Activated CD4-positive, alpha-beta T cell treated with anti-CD3 and anti-CD28 coated beads, Interleukin-2, amount 10 ng/mL, durations not matched to agents 7 days and 5 days (primary cell): ENCODE measurements at places on chromosomes 16 and 17. TPM values are rescaled to one million over a fixed set of nuclear protein-coding genes. Genes with fewer than 3 reads are reported as not detected.
A peak's percentile ranks its signal among the peaks of the same experiment; 100 is the strongest.

DNA sequence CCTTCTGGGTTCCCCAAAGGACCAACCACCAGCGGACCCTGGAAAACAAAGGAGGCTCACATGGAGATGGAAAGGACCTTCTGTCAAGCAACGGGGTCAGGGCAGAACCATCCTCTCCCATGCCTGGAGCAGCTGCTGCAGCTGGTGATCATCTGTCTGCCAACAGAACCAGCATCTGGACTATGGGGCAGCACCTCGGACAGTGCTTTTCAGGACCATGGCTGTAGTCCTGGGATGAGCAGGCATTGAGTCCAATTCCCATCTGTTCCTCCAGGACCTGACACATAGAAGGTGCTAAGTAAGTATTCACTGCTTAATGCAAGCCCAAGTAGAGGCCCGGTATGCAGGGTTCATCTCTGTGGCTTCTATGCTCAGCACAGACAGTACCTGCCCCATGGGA, 304.7 kb downstream of the XYLT1 start:
- H3K27ac ChIP-seq = no peak overlapping the region
- DNase-seq = no peak
- H3K36me3 ChIP-seq = peaks cover 24% of the 10 kb centered on the region
- H3K4me1 ChIP-seq = peaks cover 2% of the 10 kb centered on the region

- no peaks in the 10 kb centered on the region for H3K27me3 ChIP-seq
- no peak overlapping the region for H3K4me3 ChIP-seq
- H3K27ac ChIP-seq = no peak overlapping the region
- peaks cover 5% of the 10 kb centered on the region for H3K4me1 ChIP-seq
- DNase-seq = no peak
Measured at GRCh38 chr17:37417852-37418251, 11.2 kb downstream of the TADA2A start.

- no peak for DNase-seq
- H3K36me3 ChIP-seq = peaks cover 48% of the 10 kb centered on the region
- peak overlapping the region; percentile 97 for H3K27ac ChIP-seq
Measured at GRCh38 chr16:25013751-25014499, 1.2 kb downstream of the ARHGAP17 start.

GRCh38 chr17:55532670-55533069, 21.4 kb upstream of the SMIM36 start:
- no peaks in the 10 kb centered on the region for H3K27me3 ChIP-seq
- no peak overlapping the region for H3K27ac ChIP-seq
- H3K36me3 ChIP-seq = no peaks in the 10 kb centered on the region
- no peak overlapping the region for H3K4me3 ChIP-seq
- DNase-seq = no peak

DNA sequence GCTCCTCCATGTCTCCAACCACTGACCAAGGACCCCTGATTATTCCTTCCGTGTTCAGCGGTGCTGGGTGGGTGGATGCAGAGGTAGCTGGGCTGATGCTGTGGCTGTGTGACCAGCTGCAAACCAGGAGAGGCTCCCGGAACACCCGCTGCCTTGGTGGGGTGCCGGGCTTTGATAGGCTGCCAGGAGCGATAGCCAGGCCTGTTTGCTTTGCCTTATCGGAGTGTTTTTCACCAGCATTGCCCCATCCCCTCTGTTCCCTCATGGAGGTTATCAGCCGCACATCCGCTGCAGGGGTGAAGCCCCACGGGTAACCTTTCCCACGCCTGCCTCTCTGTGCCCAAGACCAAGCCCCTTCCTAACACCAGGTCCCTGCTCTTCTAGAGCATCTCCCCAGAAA, 354.3 kb downstream of the C16orf95 start:
- no peaks in the 10 kb centered on the region for H3K4me1 ChIP-seq
- H3K27ac ChIP-seq = no peak overlapping the region
- H3K4me3 ChIP-seq = no peak overlapping the region

DNA sequence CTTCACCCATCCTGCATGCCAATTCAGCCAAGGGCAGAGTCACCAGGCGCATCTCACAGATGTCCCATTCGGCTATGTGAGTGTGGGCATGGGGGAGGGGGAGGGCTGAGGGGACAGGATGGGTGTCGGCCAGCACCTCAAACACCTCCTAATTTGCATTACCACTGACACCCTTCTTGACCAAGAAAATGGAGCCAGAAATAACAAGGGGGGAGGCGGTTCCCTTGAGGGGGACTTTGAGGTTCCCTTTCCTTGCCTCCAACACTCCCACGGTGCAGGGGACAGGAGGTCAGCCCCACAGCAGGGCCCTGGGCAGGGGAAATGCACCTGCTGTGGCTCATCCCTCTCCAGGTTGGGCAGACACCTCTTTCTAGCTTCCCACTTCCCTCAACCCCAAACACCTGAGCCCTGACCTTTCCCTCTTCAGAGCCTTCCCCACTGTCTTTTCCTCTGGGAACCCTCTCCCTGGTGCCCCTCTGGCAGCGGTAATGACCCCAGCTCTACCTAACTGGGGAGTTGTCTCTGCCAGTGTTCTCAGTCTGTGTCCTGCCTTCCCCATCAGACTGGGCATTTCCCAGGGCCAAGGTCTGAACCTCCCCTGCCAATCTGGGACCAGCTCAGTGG, 18.2 kb upstream of the TBX21 start:
- no peak for DNase-seq
- peak overlapping the region; percentile 60 for H3K27ac ChIP-seq
- H3K4me3 ChIP-seq = no peak overlapping the region

- H3K4me3 ChIP-seq = no peak overlapping the region
- H3K36me3 ChIP-seq = no peaks in the 10 kb centered on the region
- H3K27me3 ChIP-seq = no peaks in the 10 kb centered on the region
- H3K4me1 ChIP-seq = no peaks in the 10 kb centered on the region
- DNase-seq = no peak
Measured at GRCh38 chr17:71987634-71988033, 133.2 kb upstream of the SOX9 start.

- H3K27ac ChIP-seq = peak overlapping the region; percentile 83
- H3K4me3 ChIP-seq = peak overlapping the region; percentile 79
- peaks cover 46% of the 10 kb centered on the region for H3K4me1 ChIP-seq
- H3K36me3 ChIP-seq = peaks cover 7% of the 10 kb centered on the region
- DNase-seq = peak; percentile 74
- no peaks in the 10 kb centered on the region for H3K27me3 ChIP-seq
Measured at GRCh38 chr17:36602924-36603384, 1.6 kb downstream of the MRM1 start.

DNA sequence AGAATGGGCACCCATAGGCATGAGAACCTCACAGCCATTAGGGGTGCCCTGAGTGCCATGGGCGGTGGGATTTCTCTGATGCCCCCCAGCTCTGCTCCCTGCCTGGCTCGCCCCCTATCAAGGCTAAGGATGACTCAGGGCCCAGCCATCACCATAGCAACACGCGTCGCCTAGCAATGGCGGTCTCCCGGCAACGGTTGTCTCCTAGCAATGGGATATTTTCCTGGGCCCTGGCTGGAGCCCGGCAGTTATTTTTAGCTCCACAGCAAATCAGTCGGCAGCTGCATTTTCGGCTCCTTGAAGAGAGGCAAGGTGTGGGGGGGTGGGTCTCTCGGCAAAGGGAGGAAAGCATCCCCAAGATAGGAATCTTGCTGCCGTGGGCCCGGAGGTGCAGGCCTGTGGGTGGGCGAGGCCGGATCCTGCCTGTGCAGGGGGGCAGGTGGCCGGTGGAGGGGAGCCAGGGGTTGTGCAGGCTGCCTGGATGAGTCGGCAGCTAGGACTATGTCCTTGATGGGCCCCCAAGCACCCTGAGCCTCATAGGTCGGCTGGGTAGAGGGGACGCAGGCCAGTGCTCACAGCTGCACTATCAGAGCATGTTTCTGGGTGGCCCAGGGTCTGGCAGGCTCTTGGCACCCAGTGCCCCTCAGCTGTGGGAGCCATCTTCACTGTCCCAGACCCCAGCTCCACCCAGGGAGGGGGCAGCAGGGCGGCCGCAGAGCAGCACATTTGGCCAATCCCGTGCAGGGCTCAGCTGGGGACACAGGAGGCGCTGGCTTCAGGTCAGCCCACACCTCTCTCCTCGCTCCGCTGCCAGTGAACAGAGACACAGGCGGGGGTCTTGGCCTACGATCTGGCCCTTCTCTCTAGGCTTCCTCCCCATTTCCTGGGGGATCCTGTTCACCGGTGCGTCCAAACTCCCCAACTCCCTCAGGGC, 4.2 kb upstream of the FBXL16 start:
- no peak for DNase-seq
- H3K27me3 ChIP-seq = peaks cover 44% of the 10 kb centered on the region
- H3K4me3 ChIP-seq = no peak overlapping the region

GRCh38 chr17:42920106-42920900, 19.7 kb downstream of the G6PC1 start:
- no peaks in the 10 kb centered on the region for H3K4me1 ChIP-seq
- no peaks in the 10 kb centered on the region for H3K36me3 ChIP-seq

DNA sequence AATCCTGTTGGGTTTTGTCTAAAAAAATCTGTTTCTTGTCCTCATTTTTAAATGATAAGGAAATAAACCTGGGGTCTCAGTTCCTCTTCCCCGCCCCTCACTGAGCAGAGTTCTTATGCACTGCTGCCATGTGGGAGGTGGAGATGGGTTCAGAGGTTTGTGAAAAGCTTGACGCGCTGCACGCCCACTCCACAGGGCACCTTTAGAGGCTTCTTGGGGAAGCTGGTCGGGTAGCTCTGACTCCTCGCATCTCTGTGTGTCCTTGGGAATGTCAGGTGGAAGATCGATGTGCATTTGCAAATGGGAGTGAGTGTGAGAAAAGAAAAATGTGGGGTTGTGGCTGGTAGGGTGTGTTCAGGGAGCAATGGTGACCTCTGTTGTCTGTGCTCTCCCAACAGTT, 4.7 kb upstream of the ZNHIT3 start:
- H3K27ac ChIP-seq = no peak overlapping the region
- no peak overlapping the region for H3K4me3 ChIP-seq
- no peak for DNase-seq
- H3K36me3 ChIP-seq = peaks cover 2% of the 10 kb centered on the region

COL1A1 gene
- total RNA-seq = 0.31 TPM

TNRC6C gene
- 41.8 TPM for total RNA-seq

PKMYT1 gene
- total RNA-seq = 122 TPM

CPHXL2 gene
- not detected for total RNA-seq

PLA2G10 gene
- not detected for total RNA-seq

CBFA2T3 gene
- total RNA-seq = not detected

DHX40 gene
- total RNA-seq = 17.9 TPM
